ENCODE measurements at places on chromosomes 3 and 15.

- no peak for DNase-seq
Observed at GRCh38 chr3:107128946-107129345, 248.3 kb upstream of the CCDC54 start.

GRCh38 chr3:47612178-47612577 is 33.5 kb upstream of the CSPG5 start:
- DNase-seq, result peak; percentile 51

GRCh38 chr3:51657234-51657633 is 13.8 kb upstream of the TEX264 start:
- DNase-seq, result no peak

DNA sequence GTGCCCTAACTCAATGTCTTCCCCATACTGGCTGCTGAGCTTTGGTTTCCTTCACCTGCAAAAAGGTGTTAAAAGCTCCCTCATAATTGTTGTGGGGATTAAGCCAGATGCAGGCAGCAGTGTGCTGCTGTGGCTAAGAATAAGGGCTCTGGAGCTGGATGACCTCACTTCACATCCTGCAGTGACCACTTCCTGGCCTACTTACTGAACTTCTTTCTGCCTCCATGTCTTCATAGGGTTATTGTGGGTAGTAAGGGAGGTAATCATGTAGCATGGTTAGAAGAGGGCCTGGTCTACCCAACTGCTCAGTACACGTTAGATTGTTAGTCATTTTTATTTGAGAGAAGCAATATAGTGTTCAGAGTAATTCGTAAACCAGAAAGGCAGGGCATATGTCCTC is 18.4 kb downstream of the GYG1 start:
- no peak for DNase-seq

All from AG09309 (cell line).